ENCODE measurements at places on chromosomes 3 and 15.

GRCh38 chr3:29694783-29695182 lies 413.9 kb downstream of the RBMS3 start:
- DNase-seq: no peak

DNA sequence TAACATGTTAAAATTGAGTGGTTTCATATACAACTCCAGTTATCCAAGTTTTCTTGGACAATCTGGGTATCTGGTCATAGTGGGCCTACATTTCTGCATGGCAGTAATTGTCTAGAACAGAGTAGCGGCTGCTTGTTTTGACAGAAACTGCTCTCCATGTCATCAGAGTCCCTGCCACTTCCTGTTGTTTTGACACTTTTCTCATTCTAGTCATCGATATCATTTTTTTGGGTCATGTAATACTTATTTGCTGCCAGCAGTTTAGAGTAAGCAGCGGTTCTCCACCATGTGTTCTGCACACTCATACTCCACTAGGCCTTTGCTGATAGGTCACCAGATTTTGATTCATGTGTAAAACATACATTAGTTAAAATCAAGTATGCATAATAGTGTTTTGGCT lies 81.5 kb downstream of the SLC25A26 start:
- DNase-seq: no peak

DNA sequence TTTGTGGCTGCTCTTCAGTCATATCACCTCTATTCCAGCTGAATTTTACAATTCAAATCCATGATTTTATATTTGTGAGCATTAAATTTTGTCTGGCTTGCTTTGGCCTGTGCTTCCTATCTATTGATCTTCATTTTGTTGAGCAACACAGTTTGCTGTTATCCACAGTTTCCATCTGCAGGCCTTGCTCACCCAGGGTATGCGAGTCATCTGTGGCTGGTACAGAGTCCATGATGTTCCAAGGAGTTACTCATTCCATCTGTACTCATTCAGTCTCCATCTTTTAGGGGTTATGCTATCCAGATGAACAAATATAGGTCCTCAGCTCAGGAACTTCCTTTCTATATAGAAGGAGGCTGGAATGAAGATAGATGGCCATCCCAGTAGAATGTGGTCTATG lies 70.1 kb upstream of the CCK start:
- DNase-seq: no peak

- no peak for DNase-seq
Observed at GRCh38 chr3:159170436-159171003, 368.7 kb downstream of the MFSD1 start.

DNA sequence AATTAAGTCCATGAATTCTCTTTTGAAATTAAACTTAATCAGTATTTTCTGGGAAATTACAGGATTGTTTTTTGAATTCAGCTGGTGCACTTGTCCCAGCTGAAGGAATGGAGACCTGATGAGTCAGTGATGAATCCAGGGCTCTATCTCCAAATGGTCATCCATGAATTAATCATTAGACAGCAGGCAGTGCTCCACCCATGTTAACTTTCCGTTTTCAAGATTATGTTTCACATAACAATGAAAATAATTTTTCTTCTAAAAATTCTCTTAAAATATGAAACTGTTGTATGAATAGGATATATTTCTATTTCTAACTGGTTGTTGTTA lies 13.9 kb upstream of the PAQR9 start:
- no peak for DNase-seq

DNA sequence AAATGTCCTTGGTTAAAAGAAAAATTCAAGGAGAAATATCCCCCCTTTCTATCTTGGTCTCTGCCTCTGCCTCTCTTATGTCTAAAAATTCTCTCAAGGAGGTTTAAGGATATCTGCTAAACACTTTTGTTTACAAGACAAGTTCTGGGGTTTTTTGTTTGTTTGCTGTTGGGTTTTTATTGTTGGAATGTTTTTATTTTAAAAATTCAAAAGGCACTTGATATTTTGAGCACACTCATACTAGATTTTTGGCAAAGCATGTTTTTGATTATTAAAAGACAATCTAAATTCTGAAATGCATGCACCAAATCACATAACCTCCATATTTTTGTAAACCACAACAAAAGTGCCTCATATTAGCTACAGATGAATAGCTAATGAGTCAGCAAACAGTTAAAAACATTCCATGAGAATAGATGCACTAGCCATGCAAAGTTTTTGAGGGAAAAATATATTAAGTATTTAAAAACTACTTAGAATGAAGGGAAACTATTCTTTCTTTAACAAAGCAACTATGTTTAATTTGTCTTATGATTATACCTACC lies 84.6 kb downstream of the ZBTB20 start:
- no peak for DNase-seq

GRCh38 chr3:29478611-29479010 lies 197.7 kb downstream of the RBMS3 start:
- DNase-seq: no peak

GRCh38 chr15:43225201-43225949 lies 4.6 kb upstream of the EPB42 start:
- peak; percentile 22 for DNase-seq

GRCh38 chr3:127337911-127338531 lies 50.2 kb upstream of the PRR20G start:
- DNase-seq: no peak

DNA sequence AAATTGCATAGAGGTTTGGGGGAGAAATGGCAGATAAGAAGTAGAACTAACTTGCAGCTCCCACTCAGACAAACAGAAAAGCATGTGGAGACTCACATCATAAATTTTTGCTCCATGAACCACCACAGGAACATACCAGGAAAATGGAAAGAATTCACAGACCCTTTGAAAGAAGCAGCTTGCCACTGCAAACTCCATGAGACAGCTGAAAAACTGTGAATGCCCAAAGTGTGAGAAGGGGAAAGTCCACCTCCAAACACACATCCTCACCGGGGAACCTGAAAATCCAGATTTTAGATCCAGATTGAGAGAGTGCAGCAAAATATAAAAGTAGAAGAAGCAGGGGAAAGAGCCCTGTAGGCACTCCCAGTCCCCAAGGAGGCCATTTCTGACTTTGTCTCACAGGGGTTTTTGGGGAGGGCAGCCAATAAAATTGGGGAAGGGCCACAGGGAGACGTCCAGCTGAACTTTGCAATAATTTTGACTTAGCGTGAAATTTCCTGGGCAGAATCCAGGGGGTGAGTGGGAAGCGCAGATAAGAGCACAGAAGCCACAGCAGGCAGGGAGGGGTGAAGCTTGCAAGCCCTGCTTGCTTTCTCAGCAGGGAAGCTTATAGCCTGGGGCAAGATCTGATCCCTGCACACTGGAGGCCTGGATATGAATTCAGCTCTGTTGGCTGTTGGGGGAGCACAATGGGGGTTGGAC lies 183.4 kb upstream of the UBE2E2 start:
- DNase-seq: no peak

DNA sequence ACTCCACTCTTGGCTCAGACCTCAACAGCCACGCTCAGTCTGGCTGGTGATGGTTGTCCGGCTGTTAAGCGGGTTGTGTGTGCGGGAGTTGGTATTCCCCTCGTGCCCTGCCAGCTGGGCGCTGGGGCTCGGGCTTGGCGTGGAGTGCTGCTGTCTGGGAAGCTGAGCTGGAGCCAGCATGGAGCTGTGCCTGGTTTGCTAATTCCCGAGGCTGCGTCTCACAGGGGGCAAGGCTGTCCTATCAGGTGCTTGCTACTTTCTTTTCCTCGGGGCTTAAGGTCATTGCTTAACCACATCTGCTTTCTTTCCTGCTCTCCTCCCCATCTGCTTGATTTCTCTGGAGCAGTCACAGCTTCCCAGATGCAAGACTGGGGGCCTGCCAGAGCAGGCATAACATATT lies 29.9 kb downstream of the PDIA5 start:
- DNase-seq: no peak

DNA sequence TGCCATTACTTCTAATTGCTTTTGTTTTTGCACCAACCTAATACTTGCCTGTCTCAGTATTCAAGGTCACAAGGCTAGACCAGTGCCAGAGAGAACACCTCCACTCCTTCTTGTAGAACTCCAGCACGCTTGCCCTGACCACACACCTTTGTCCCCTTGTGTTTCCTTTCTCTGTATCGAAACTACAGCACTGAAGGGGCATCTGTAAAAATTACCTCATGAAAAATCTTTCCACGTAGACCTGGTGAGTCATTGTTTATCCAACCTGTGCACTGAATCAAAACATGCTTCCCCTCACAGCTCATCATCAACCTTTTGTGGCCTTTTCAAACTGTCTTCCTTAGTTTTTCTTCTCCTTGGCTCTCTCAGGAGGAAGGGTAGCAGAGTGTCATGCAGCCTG lies 259.5 kb downstream of the THRB start:
- DNase-seq: no peak

GRCh38 chr15:66494262-66494661 lies 3.3 kb downstream of the SNAPC5 start:
- no peak for DNase-seq

DNA sequence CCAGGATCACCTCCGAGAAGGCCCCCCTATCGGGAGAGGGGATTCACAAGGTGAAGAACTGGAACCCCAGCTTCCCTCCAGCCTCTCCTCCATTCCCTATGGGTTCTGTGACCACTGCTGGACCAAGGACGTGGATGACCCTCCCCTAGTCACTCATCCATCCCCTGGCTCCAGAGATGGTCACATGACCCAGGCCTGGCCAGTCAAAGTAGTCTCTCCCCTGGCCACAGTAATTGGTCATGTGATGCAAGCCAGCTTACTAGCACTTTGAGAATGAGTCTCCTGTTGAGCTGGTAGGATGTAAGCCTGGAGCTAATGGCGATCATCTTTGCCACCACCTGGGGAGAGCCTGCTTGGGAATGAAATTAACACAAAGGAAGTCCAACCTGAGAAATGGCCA lies 3.9 kb downstream of the CAMK1 start:
- DNase-seq: no peak

GRCh38 chr3:168540726-168541125 lies 445.0 kb upstream of the GOLIM4 start:
- no peak for DNase-seq

- peak; percentile 9 for DNase-seq
Observed at GRCh38 chr15:50135031-50135551, 16.1 kb upstream of the ATP8B4 start.

DNA sequence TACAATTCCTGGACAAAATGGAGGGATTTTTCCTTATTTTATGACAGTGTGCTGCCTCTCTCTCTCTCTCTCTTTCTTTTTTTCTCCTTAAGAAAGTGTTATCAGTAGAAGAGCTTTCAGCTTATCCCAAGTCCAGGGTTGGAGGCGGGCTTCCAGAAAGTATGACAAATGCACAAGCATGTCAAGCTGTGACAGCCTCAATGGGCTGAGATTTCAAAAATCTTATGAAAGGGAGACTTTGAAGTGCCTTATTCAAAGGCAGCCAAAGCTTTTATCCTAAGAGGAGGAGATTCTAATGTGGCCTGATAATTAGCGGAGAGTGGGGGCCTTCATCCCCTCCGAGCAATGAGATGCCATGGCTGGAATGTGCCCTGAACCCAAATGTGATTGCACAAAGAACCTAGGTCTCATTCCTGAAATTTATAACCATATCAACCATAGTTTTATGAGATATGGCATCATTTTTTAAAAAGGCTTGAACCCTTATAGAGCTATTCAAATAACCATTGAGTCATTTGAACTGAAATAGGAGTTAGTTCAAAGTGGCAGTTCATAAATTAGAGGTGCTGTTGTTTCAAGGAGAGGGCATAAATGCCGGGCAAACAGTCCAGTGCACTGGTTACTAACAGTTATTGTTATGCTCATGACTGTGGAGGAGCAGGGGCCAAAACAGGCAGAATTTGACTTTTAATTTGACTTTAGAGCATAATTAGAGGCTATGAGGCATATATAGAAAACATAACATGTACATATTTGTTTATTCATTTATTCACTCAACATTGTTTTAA lies 261.6 kb upstream of the THRB start:
- DNase-seq: no peak

DNA sequence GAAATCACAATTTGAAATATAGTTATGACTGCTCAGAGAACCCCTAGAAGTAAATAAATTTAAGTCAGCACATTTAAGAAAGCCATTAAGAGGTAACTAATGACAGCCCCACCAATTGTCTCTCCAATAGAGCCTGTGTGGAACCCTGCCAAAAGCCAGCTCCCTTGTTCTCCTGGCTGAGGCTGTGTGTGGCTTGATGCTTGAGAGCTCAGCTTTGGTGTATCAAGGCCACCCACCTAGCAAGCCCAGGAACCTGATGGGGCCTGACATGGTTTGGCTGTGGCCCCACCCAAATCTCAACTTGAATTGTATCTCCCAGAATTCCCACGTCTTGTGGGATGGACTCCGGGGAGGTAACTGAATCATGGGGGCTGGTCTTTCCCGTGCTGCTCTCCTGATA lies 106.9 kb downstream of the LRRN1 start:
- no peak for DNase-seq

GRCh38 chr3:113165841-113166240 lies 45.5 kb upstream of the BOC start:
- DNase-seq: no peak

DNA sequence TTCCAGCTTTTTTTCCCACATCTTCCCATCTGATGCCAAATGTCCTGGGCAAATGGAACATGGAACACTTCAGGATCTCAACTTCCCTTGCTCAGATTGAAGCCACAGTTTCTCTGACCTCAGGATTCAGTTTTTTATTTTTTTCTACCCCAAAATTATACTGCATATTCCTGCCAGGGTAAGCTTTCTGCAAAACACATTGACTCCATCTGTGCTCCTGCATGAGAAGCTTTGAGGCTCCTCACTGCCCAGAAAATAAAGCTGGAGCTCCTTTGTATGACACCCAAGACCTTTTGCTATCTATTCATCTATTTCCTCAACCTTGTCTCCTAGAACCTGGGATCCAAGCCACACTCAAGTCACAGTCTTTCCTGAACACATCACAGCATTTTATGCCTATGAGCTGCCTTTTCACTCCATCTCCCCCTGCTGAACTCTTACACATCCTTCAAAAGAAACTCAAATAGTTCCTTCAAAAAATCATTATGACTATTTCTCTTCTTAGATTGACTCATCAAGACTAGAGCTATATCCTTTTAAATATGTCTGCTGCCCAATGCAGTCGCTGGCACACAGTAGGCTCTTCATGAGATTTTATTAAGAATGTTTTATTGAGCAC lies 57.4 kb upstream of the PSMD6 start:
- DNase-seq: no peak

DNA sequence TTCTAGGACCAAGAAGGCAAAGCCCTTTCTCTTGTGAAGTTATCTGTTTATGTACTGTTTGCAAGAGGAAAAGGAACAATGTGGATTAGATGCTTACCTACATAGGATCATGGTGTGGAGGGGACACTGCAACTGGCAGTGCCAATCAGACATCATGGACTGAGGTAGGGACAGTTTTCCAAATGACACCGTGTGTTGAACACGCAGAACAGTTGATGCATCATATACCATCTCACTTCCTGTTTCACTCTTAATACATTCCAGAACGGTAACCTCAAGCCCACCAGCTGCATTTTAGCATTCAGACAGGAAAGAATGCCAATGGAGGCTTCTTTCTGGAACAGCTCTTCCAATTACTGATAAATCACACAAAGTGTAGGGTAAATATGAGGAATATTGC lies 397.7 kb upstream of the LMCD1 start:
- no peak for DNase-seq

Measured in stimulated activated CD4-positive, alpha-beta T cell treated with anti-CD3 and anti-CD28 coated beads, TNF-alpha, amount 100 ng/mL, for 24 hours (primary cell).